PC-9 (cell line): ENCODE measurements at places on chromosomes 13 and 19. TPM values are rescaled to one million over a fixed set of nuclear protein-coding genes. Genes with fewer than 3 reads are reported as not detected.

- H3K4me1 ChIP-seq: no peaks in the 10 kb centered on the region
- H3K4me3 ChIP-seq: no peak overlapping the region
- H3K27ac ChIP-seq: no peak overlapping the region
Measured at GRCh38 chr19:33490041-33490451, 31.5 kb downstream of the PEPD start.

- H3K27ac ChIP-seq: no peak overlapping the region
- H3K27me3 ChIP-seq: no peaks in the 10 kb centered on the region
- no peaks in the 10 kb centered on the region for H3K4me1 ChIP-seq
Measured at GRCh38 chr13:103371271-103371670, 305.1 kb upstream of the SLC10A2 start.

DNA sequence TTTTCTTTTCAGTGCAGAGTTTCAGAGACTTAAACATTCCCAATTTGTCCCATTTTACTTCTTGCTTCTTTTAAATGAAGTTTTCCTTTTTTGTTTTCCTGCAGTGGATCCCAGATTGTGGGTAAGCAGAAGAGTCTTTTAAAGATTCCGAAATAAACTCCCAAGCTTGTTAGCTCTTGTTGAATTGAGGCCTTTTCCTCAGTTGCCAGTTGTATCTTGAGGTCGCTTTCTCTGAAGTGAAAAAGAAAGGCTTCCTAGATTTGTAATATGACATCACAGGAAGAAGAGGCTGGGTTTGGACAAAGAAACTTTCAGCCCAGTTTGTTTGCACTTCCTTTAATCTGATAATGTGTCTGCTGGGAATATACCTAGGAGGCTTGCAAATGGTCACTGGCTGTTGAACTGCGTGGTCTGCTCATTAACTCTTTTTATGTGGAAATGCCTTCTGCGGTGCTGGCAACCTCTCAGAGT lies at the start of gene LPAR6:
TSS of gene LPAR6 (minus strand) at position 233 of the 471 bp plus-strand sequence. CDS start 690 bp downstream, outside the sequence.
- H3K4me1 ChIP-seq: no peaks in the 10 kb centered on the region
- DNase-seq: no peak
- H3K27ac ChIP-seq: no peak within 1 kb of the TSS
- no peak within 1 kb of the TSS for H3K4me3 ChIP-seq
- no peaks in the 10 kb centered on the region for H3K27me3 ChIP-seq

DNA sequence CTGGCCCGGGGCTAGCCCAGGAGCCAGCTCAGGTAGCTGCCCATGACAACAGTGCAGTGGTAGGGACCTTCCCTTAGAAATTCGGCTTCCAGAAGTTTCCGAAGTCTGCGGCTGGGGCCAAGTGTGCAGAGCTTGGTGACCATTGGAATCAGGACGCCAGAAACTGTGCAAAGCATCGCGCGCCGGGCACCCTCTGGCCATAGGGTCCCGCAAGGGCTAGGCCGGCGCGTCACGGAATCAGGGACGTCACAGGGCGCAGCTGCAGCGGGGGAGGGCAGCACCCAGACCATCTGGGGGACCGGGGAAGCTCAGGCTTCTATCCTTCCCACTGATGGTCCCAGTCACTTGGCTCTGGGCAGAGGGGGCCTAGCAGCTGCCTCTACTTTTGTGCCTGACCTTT lies 219.1 kb downstream of the MTUS2 start:
- H3K36me3 ChIP-seq: no peaks in the 10 kb centered on the region
- no peak overlapping the region for H3K4me3 ChIP-seq
- peaks cover 15% of the 10 kb centered on the region; the same call in 1 of the 2 replicates for H3K27me3 ChIP-seq
- no peaks in the 10 kb centered on the region for H3K4me1 ChIP-seq
- H3K27ac ChIP-seq: no peak overlapping the region

DNA sequence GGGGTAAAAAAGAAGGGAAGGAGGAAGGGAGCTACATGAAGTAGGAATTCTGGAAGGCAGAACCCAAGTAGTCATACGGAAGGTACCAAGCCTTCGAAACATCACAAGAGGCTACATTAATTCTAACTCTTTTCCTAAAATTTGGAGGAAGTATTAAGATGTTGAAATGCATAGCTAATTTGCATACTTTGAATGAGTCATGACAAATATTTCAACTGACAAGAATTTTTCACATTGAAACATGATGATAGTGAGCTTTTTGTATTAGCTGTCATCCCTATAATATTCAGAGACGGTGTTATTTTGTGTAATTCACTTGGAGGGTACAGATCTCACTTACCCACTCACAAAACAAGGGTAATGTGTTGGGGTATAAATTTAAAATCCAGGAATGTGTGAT lies 9.1 kb upstream of the ACOD1 start:
- no peak overlapping the region for H3K27ac ChIP-seq
- no peaks in the 10 kb centered on the region for H3K36me3 ChIP-seq
- H3K27me3 ChIP-seq: no peaks in the 10 kb centered on the region

PTH2 gene
- total RNA-seq: not detected in 2 replicates
